ENCODE measurements at places on chromosomes 5 and 9. TPM values are rescaled to one million over a fixed set of nuclear protein-coding genes. Genes with fewer than 3 reads are reported as not detected.

- H3K36me3 ChIP-seq, result no peaks in the 10 kb centered on the region
- DNase-seq, result no peak
- no peaks in the 10 kb centered on the region for H3K27me3 ChIP-seq
- H3K4me3 ChIP-seq, result no peak overlapping the region
- no peaks in the 10 kb centered on the region for H3K4me1 ChIP-seq
- H3K27ac ChIP-seq, result no peak overlapping the region
These were observed 135.6 kb upstream of the IRX4 start for GRCh38 chr5:2018390-2018724.

FUT7 gene
- 15.2 TPM for total RNA-seq

GRCh38 chr5:132673488-132673887, 301 bp upstream of the IL4 start:
- H3K36me3 ChIP-seq, result no peaks in the 10 kb centered on the region
- H3K4me3 ChIP-seq, result no peak overlapping the region
- H3K4me1 ChIP-seq, result no peaks in the 10 kb centered on the region
- H3K27me3 ChIP-seq, result no peaks in the 10 kb centered on the region
- no peak for DNase-seq

ADAMTS2 gene
- total RNA-seq, result not detected

EQTN gene
- total RNA-seq, result not detected

HAVCR2 gene
- 5.0 TPM for total RNA-seq

GRCh38 chr9:6006749-6007057, 8.7 kb downstream of the RANBP6 start:
- no peak for DNase-seq
- H3K27me3 ChIP-seq, result no peaks in the 10 kb centered on the region
- H3K27ac ChIP-seq, result peak overlapping the region; percentile 96
- H3K4me1 ChIP-seq, result peaks cover 33% of the 10 kb centered on the region
- H3K36me3 ChIP-seq, result peaks cover 5% of the 10 kb centered on the region
- H3K4me3 ChIP-seq, result peak overlapping the region; percentile 85

- no peaks in the 10 kb centered on the region for H3K36me3 ChIP-seq
These were observed 144.2 kb upstream of the RAI14 start for GRCh38 chr5:34511915-34512314.

IFNB1 gene
- total RNA-seq, result not detected

DNA sequence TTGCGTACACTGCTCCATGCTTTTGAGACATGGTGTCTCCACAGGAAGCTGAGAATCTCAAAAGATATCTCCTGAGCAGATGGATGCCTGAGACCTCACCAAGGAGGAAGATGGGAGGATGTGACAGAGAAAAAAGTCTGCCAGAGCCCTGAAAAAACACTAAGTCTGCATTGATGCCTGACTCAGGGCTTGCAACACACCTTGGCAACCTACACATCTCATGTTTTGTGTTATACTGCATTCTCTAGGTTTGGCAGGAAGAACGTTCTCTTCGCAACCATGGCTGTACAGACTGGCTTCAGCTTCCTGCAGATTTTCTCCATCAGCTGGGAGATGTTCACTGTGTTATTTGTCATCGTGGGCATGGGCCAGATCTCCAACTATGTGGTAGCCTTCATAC, 19.2 kb downstream of the SLC22A4 start:
- H3K36me3 ChIP-seq, result no peaks in the 10 kb centered on the region
- no peak overlapping the region for H3K27ac ChIP-seq
- H3K4me1 ChIP-seq, result no peaks in the 10 kb centered on the region
- H3K27me3 ChIP-seq, result no peaks in the 10 kb centered on the region
- DNase-seq, result no peak
- no peak overlapping the region for H3K4me3 ChIP-seq

Data from CD4-positive, CD25-positive, alpha-beta regulatory T cell (primary cell).